NCI-H2029 (cell line): ENCODE measurements at places on chromosomes 6 and 20.

DNA sequence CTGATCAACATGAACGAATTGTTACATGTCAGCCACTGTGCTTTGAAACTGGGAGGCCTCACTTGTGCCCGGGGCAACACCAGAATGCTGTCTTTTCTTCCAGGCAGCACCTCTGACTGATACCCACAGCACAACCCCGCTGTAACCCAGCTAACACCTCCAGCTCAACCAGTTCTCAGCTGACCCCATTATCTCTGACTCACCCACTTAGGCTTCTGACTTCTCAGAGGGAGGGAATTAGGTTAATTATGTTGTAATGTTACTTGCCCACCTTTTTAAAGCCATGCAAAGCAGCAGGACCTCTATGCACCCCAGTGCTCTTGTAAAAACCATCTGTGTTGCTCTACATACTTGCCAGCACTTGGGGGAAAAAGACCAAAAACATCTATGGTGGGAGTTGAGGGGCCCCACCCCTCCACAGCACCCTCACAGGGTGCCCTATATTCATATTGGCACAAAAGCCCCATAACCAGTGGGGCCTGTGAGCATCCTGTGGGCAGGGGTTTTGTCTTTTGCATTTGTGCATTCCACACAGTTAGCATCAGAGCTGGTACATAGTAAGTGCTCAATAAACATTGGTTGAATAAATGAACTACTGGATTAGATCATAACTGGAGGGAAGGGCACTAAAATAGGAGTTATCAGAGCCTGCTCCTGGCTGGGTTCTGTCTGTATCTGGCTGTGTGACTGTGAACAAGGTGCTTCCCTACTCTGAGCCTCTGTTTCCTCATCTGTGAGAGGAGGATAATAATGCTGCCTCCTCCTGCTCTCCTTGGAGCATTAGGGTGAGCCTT lies 22.3 kb downstream of the BNIP5 start:
- DNase-seq: no peak

DNA sequence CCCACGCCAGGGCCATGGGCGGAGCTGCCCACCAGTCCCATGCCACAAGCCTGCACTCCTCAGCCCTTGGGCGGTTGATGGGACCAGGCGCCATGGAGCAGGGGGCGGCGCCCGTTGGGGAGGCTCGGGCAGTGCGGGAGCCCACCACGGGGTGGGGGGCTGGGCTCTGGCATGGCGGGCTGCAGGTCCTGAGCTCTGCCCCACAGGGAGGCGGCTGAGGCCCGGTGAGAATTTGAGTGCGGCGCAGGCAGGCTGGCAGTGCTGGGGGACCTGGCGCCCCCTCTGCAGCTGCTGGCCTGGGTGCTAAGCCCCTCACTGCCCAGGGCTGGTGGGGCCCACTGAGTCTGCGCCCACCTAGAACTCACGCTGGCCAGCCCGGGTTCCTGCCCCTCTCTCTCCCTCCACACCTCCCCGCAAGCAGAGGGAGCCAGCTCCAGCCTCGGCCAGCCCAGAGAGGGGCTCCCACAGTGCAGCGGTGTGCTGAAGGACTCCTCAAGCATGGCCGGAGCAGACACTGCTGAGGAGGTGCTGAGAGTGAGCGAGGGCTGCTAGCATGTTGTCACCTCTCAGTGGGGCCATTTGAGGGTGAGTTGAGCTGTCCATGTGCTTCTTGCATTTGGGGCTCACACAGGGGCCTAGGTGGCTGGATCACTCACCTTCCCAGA lies 4.0 kb downstream of the MRAP2 start:
- DNase-seq: no peak

GRCh38 chr20:50590348-50590664 lies 80.1 kb downstream of the PTPN1 start:
- DNase-seq: peak; percentile 71

DNA sequence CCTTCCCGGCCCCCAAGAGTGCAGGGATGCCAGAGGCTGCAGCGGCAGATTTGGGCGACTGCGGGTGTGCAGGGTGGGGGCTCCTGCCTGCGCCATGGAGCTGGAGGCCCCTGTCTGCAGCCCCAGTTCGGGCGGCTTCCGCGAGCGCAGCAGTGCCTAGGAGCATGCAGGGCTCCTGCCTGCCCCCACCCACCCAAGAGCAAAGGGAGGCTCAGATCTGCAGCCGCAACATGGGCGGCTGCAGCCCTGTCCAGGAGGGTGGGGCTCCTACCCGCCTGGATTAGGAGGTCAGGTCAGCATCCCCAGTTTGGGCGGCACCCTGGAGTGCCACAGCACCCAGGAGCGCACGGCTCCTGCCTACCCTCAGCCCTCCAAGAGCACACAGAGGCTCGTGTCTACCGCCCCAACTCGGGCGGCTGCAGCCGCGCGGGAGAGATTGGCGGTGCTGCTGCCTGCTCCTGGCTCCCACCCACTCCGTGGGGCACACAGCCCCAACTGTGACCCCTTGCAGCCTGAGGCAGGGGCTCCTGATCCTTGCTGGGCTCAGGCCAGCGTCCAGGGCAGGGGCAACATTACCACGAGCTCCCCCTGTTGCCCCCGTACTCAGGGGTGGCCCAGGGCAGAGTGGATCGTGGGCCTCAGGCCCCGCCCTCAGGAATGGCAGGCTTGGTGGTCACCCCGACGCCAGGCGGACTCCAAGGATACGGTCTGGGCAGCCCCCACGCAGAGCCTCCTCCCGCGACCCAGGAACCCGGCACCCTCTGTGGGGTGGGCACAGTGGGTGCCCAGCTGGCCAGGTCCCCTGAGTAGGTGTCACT lies 55.5 kb upstream of the UNC93A start:
- DNase-seq: no peak
